HFFc6 (cell line): ENCODE measurements at places on chromosomes 12 and 14. TPM values are rescaled to one million over a fixed set of nuclear protein-coding genes. Genes with fewer than 3 reads are reported as not detected.

- DNase-seq = no peak
These were observed 15.9 kb downstream of the PIK3C2G start for GRCh38 chr12:18277196-18277595.

DNA sequence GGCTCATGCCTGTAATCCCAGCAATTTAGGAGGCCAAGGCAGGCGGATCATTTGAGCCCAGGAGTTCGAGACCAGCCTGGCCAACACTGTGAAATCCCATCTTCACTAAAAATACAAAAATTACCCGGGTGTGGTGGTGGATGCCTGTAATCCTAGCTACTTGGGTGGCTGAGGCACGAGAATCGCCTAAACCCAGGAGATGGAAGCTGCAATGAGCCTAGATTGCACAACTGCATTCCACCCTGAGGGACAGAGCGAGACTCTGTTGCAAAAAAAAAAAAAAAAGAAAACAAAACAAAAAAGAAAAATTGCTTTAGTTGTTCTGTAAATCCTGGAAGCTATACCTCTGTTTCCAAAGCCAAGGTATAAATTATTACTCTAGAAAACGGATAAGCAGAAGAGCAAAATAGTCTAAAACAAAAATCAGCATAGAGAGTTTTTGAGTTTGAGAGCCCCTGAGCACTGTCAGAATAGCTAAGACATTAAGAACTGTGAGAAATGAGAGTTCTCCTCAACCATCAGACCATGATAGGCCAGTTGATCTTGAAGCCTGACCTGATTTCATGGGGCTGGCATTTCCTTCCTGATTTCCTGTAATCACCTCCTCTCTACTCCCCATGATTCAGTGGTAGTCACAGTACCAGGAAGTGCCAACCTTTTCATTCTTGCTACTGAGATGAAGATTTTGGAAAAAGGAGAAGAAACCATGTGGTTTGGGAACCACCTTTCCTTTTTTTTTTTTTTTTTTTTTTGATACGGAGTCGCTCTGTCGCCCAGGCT lies 31.7 kb downstream of the ATP2A2 start:
- peak; percentile 66 for DNase-seq

GRCh38 chr12:94863321-94864035 lies 140.0 kb downstream of the NDUFA12 start:
- no peak for DNase-seq

DNA sequence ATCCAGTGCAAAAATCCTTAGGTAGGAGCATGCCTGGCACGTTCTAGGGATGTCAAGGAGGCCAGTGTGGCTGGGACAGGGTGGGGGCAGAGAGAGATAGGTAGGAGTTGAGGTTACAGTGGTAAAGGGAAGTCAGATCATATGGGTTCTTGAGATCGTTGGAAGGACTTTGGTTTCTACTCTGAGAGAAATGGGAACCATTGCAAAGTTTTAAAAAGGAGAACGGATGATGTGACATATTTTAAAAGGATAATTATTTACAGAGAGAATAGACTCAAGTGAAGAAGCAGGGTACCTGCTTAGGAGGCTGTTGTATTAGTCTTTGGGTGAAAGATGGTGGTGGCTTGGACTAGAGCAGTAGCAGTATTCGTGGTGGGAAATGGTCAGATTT lies 47.6 kb upstream of the ATP2B1 start:
- DNase-seq = no peak

DNA sequence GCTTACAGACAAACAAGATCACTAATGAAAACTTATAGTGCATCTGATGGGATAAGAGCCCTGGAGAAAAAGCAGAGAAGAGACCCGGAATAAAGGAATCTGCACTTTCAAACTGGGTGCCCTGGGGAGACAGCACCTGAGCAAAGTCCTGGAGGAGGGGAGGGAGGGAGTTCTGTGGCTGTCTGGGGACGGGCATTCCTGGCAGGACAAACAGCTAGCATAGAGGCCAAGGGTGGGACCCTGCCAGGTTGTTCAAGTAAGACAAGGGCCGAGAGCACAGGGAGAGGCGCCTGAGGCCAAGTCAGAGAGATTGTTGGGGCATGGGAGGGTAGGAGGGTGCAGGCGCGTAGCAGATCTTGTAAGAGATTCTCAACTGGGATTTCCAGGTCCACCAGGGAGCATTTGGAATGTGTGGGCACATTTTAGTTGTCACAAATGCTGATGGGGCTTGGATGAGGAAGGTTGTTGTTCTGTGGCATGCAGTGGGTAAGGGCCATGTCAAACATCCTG lies 14.2 kb downstream of the IQSEC3 start:
- DNase-seq = no peak

DNA sequence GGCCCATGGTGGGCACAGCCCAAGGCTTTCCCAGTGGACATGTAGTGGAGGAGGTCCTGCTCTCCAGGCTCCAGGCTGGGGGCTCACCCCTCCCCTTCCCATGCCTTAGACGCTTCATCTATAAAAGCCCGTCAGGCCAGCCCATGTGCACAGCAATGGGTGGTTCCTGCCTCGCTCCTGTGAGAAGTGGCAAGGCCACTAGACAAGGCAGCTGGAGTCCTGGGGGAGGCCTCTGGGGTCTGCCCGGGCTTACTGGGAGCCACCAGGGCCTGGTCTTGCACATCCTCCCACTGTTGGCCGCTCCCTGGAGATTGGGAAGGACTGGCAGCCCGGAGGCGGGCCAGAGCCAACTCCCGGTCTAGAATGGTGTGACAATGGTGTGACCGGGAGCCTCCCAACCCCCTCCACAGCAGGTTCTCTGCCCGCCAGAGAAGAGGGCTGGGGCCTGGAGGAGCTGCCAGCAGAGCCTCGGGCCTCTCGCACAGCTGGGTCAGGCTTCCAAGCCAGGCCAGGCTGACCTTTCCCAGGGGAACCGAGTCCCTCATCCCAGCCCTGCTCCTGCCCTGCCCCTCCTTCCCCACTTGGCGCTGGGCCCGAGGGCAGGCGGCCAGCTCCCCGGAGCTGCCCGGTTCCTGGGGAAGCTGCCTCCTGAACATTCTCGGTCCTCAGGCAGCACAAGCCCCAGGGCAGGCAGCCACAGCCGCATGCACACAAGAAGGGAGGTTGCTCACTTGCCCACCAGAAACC lies 97.9 kb downstream of the RFLNA start:
- DNase-seq = peak; percentile 62

DNA sequence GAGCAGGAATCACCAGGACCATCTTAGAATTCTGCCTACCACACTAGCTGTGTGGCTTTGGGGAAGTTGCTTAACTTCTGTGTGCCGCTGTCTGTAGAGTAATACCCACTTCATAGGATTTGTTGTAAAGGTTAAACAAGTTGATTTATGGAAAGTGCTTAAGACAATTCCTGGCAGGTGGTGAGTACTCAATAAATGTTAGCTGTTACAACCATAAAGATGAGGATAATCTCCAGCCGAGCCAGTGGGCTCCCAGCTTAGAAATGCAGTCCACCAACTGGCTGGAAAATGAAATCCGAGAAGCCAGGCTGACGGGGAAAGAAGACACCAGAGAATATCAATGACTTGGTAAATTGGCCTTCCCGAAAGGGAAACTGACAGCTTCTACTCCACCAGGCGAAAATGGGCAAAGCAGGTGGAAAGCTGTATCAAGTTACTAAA lies 173.5 kb downstream of the CHST11 start:
- no peak for DNase-seq

- no peak for DNase-seq
These were observed 119.0 kb downstream of the ESR2 start for GRCh38 chr14:64174922-64175782.

DNA sequence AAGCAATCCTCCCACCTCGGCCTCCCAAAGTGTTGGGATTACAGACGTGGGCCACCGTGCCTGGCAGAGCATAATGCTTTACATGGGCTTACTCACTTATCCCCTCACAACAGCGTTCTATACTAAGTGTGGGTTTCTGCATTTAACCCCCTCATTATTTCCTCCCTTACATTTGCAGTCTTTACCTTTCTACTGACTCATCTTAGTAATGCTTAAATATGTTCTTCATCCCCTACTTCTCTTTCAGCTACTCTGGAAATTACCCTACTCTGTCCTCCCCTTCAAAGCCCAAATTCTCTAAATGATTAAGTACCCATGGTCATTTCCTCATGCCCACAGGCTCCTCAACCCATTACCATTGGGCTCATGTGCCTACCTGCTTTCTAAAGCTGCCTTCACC lies 40.7 kb downstream of the NKX2-1 start:
- DNase-seq = no peak

DNA sequence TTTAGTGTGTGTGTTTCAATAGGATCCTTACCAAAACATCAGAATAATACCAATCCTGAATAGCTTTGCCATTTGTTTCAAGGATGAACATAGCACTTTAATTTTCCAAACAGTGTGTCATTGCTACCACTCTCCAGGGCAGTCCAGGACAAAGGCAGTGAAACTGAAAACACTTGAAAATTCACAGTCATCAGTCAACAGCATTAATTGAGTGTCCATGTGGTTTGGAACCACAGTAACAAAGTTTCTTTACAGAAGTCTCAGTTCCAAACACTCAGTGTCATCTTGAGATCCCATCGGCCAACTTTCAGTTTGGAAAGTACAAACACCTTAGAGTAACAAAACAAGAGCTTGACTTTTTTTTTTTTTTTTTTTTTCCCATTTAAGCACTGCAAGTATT lies 228.4 kb upstream of the SOX5 start:
- no peak for DNase-seq

DNA sequence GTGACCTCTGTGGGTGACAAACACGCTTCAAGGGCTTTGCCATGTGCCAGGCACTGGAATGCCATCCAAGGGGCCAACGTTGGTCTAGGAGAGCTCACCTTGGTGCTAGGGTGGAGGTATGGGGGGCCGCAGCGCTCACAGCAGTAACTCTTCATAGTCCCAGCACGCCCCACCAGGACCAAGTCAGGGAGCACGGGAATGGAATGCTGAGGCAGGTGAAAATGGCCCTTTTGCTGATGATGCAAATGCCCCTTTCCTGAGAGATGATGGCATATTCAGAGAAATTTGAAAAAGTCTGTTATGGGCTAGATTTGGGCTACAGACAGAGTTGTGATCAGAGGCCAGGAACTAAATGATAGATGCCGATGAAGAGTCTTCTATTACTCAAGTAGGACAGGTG lies 10.0 kb upstream of the FAM181A start:
- no peak for DNase-seq

The RHOJ gene
- total RNA-seq = 6.9 and 7.7 TPM in 2 replicates

The KRT6A gene
- not detected in 3 replicates for total RNA-seq

The HNF1A gene
- not detected in 3 replicates for total RNA-seq

The FAM90A1 gene
- 0.34 TPM in 1 of 3 replicates, not detected in the others for total RNA-seq

The NYNRIN gene
- 3.7 to 5.5 TPM (median 4.1 TPM) in 3 replicates for total RNA-seq

The USP44 gene
- total RNA-seq = not detected in 3 replicates

The PPP4R3A gene
- 45.7 to 54.2 TPM (median 53.2 TPM) in 3 replicates for total RNA-seq

The AQP2 gene
- not detected in 2 replicates for total RNA-seq
